ENCODE measurements at places on chromosomes 5 and 9.

DNA sequence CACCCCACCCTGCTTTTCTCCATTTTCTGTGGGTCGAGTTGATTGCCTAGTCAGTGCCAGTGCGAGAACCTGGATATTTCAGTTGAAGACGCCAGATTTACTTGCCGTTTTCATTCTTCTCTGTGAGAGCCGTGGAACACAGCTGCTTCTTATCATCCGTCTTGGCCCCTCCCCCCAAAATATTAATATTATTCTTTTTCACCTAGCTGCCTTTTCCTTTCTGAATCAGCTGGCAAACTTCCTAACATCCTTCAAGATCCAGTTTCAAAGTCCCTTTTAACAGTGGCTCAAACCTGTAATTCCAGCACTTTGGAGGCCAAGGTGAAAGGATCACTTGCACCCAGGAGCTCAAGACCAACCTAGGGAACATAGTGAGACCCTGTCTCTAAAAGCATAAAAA lies 117.1 kb upstream of the RASA1 start:
- no peak for DNase-seq

GRCh38 chr5:59021837-59022514 lies 439.1 kb downstream of the RAB3C start:
- DNase-seq: no peak

DNA sequence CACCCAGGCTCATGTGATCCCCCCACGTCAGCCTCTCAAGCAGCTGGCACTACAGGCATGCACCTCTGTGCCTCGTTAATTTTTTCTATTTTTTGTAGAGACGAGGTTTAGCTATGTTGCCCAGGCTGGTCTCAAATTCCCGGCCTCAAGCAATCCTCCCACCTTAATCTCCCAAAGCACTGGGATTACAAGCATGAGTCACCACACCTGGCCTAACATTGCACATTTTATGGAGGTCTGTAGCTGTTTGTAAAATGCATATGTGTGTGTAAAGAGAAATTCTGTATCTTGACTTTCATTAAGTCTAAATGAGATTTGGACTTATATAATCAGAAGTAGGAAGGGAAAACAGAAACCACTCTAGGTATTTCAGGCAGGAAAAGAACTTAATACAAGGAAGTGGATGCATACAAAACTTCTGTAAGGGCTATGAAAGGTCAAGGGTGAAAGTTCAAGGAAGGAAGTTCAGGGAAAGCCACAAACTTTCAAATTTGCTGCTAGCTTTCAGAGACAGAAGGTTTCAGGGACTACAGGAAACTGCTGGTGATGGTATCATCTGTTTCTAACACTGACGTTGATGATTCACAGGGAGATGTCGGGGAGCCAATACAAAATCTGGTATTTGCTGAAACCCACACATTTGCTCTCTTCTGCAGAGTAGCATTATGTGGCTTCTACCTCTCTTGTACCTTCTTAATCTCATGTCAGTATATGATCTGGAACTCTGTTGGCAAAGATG lies 209.4 kb downstream of the PIK3R1 start:
- no peak for DNase-seq

- DNase-seq: no peak
These were observed 60.0 kb upstream of the IRX1 start for GRCh38 chr5:3535414-3536211.
